Testis (tissue), 5 donors: ENCODE measurements at places on chromosomes 3 and 15. TPM values are rescaled to one million over a fixed set of nuclear protein-coding genes. Genes with fewer than 3 reads are reported as not detected.

RAB6B gene
- 8.6 TPM for polyA plus RNA-seq

CD96 gene
- 1.5 TPM for polyA plus RNA-seq

SLC6A20 gene
- 2.3 TPM for polyA plus RNA-seq

DNA sequence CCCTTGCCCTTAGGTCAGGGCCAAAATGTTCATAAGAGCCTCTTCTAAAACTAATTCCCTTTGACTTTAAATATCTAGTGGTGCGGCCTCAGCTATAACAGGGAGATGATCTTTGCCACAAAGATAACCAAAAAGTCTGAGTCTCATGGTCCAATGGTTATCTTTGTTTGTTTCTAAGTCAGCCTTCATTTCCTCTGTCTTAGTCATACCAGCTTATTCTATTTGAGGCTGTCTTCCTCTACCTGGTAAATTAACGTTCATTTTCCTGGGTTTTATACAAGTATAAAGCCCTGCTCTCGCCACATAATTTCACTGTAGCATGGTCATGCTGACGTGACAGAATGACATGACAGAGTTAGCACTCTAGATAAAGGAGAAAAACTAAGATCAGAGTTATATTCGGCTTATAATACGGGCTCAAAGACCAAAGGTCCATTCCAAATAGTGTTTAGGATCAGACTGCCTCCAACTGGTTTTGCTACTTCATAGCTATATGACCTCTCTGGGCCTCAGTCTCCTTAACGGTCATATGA lies 18.4 kb downstream of the ZNF860 start:
- no peak for DNase-seq
- H3K4me3 ChIP-seq: no peak overlapping the region
- peaks cover 5% of the 10 kb centered on the region for H3K4me1 ChIP-seq
- no peaks in the 10 kb centered on the region for H3K27me3 ChIP-seq

- H3K27me3 ChIP-seq: no peaks in the 10 kb centered on the region
- no peak overlapping the region for H3K4me3 ChIP-seq
- DNase-seq: no peak
- H3K27ac ChIP-seq: no peak overlapping the region
- no peaks in the 10 kb centered on the region for H3K4me1 ChIP-seq
- H3K36me3 ChIP-seq: no peaks in the 10 kb centered on the region
These were observed 581.8 kb upstream of the UBE2E2 start for GRCh38 chr3:22621205-22621809.

- no peaks in the 10 kb centered on the region for H3K27me3 ChIP-seq
- H3K27ac ChIP-seq: no peak overlapping the region
- no peaks in the 10 kb centered on the region for H3K4me1 ChIP-seq
- no peak for DNase-seq
- H3K36me3 ChIP-seq: no peaks in the 10 kb centered on the region
These were observed 22.4 kb downstream of the PAQR5 start for GRCh38 chr15:69320977-69321554.

DNA sequence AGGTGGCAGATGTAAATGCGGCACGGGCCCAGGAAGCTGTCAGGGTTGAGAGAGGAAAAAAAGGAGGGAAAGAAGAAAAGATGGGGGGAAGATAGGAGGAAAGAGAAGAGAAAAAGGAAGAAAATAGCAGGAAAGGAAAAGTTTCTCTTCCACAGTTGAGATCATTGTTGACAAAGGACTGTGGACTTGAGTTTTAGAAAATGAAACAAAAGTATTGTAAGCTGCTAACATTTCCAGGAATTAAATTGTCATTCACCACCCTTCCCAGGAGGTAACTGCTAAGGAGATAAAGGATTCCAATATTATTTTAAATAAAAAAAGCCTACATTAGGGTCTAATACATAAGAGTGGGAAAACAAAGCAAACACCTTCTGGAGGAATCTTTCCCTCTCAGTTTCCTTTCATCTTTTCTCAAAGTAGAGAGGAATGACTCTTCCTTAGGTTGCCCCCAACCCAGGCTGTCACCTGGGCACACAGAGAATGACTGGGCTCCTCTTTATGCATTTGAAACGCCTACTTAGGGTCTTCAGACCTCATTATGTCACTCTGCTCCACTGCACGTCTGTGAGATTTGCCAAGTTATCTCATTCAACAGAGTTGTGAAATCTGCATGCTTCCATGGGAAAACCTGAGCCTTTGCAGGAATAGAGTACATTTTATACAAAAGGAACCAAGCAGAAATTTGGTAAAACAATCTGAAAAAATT lies 194.0 kb downstream of the TNIK start:
- no peaks in the 10 kb centered on the region for H3K27me3 ChIP-seq
- no peak for DNase-seq
- peaks cover 13% of the 10 kb centered on the region for H3K4me1 ChIP-seq

- peak; percentile 86 for DNase-seq
These were observed 25.9 kb upstream of the FBN1 start for GRCh38 chr15:48671103-48672022.

DNA sequence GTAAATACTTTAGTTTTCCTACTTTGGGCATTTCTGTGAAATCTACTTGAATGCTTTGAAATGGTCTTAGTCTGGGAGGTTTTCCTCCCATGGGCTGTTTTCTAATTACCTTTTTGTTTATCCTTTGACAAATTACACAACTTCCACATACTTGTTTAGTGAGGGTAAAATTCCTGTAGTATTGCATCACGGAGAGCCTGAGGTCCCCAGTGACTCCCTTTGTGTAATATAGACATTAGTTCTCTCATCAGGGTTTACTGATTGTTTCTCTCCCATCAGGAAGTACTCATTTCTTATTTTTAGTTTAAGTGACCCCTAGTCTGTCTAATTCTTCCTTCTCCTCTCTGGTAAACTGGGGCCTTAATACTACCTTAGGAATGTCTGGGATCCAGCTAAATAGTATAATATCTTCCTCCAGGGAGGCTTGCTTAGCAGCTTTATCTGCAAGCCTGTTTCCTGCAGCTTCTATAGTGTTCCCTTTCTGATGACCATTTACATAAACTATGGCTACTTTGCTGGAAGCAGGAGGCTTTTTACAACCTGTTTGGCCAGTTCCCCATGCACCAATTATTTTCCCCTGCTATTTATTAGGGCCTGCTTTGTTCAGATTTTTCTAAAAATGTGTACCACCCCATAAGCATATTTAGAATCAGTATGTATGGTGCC lies 87.2 kb upstream of the XCR1 start:
- no peaks in the 10 kb centered on the region for H3K4me1 ChIP-seq
- H3K27me3 ChIP-seq: no peaks in the 10 kb centered on the region
- no peak overlapping the region for H3K27ac ChIP-seq
- H3K36me3 ChIP-seq: no peaks in the 10 kb centered on the region

DNA sequence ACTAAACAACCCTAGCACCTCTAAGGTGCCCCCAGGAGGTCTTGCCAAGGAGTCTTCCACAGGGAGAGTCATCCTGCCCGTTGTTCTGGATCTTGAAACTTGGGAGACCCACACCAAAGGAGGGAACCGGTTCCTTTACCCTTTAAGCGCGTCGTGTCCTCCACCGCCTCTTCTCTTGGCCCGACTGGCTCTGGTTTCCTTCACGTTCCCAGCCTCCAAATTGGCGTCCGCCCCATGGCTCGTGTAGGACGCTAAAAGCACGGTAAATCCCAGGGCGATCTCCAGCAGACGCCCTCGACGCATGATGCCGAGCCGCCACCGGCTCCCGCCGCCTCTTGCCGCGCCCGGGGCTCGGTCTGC lies 1.1 kb downstream of the FBN1 start:
- H3K27me3 ChIP-seq: no peaks in the 10 kb centered on the region
- peak overlapping the region; percentile 82 for H3K4me3 ChIP-seq
- H3K36me3 ChIP-seq: no peaks in the 10 kb centered on the region
- peak overlapping the region; percentile 98 for H3K27ac ChIP-seq

DNA sequence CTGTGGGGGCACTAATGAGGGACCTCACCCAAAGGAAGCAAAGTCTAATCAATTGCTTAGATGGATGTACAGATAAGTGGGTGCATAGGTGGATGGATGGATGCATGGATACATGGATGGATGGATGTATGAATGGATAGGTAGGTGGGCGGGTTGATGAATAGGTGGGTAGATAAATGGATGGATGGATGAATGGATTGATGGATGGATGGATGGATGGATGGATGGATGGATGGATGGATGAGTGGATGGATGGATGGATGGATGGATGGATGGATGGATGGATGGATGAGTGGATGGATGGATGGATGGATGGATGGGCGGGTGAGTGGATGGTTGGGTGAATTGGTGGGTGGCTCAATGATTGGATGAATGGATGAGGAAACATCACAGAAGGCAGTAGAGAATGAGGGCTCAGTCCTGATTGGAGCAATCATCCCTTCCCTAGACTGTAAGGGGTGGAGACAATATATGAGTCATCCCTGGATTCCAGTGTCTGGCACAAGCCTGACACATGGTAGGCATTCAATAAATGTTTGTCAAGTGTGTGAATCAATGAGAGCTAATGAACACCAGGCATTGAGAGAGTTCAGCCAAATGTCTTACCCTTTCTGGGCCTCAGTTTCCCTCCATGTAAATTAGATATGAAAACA lies 40.4 kb upstream of the PXYLP1 start:
- no peaks in the 10 kb centered on the region for H3K27me3 ChIP-seq
- H3K27ac ChIP-seq: no peak overlapping the region
- H3K4me1 ChIP-seq: no peaks in the 10 kb centered on the region
- no peak for DNase-seq
- no peaks in the 10 kb centered on the region for H3K36me3 ChIP-seq

- H3K27me3 ChIP-seq: no peaks in the 10 kb centered on the region
- no peaks in the 10 kb centered on the region for H3K36me3 ChIP-seq
These were observed 125.4 kb upstream of the BFSP2 start for GRCh38 chr3:133274477-133274876.

DNA sequence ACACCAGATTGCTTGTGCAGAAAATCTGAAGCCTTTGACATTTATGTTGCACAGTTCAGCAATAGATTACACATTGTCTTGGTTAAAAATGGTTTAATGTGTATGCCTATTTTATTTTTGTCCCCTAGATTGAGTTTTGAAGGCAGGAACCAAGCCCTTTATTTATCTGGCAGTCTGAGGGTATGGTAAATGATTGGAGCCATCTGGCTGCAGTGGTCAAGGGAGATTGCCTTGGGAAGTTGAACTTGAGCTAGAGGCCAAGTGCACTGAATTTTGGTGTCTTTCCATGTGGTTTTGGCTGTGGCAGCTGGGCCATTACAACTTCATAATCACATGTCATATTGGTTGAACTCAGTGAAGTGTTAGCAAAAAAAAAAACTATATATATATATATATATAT lies 248.7 kb upstream of the C2CD4B start:
- no peak overlapping the region for H3K4me3 ChIP-seq
- H3K4me1 ChIP-seq: no peaks in the 10 kb centered on the region
- H3K27ac ChIP-seq: no peak overlapping the region

- no peak for DNase-seq
- no peaks in the 10 kb centered on the region for H3K27me3 ChIP-seq
- no peak overlapping the region for H3K4me3 ChIP-seq
- no peaks in the 10 kb centered on the region for H3K4me1 ChIP-seq
- H3K36me3 ChIP-seq: no peaks in the 10 kb centered on the region
These were observed 326.4 kb upstream of the NAALADL2 start for GRCh38 chr3:174532776-174533175.

DNA sequence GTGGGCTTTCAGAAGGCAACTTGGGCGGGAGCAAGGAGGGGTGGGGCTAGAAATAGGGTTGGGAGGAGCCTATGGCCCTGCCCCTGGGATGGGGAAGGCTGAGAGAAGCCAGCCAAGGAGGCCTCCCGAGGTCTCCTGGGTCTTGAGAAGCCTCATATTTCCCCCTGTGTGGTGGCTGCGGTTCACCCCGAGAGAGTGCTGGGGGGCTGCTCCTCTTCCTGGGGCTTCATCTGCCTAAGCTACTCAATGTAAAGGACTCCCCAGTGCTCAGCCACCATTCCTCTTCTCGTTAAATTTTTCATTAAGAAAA lies 174.3 kb downstream of the SMAD6 start:
- H3K4me1 ChIP-seq: peaks cover 18% of the 10 kb centered on the region
- no peak for DNase-seq
- no peak overlapping the region for H3K27ac ChIP-seq
- H3K4me3 ChIP-seq: no peak overlapping the region

- no peak overlapping the region for H3K4me3 ChIP-seq
- H3K27me3 ChIP-seq: no peaks in the 10 kb centered on the region
- DNase-seq: no peak
- H3K27ac ChIP-seq: no peak overlapping the region
- H3K4me1 ChIP-seq: peaks cover 25% of the 10 kb centered on the region
These were observed 83.5 kb upstream of the ABHD17C start for GRCh38 chr15:80611543-80612080.

GRCh38 chr3:45795882-45796765 lies at the start of gene SLC6A20:
SLC6A20 (minus strand) TSS chr3:45796536; CDS start chr3:45796419, 117 bp downstream.
- H3K4me3 ChIP-seq: peak within 1 kb of the TSS; percentile 49
- no peaks in the 10 kb centered on the region for H3K36me3 ChIP-seq
- DNase-seq: peak; percentile 20
- no peaks in the 10 kb centered on the region for H3K27me3 ChIP-seq
- H3K4me1 ChIP-seq: no peaks in the 10 kb centered on the region

- no peaks in the 10 kb centered on the region for H3K36me3 ChIP-seq
- H3K4me1 ChIP-seq: no peaks in the 10 kb centered on the region
- no peak overlapping the region for H3K27ac ChIP-seq
These were observed 5.0 kb downstream of the NEK11 start for GRCh38 chr3:131031660-131032059.
